ENCODE measurements at places on chromosomes 13 and 19.

DNA sequence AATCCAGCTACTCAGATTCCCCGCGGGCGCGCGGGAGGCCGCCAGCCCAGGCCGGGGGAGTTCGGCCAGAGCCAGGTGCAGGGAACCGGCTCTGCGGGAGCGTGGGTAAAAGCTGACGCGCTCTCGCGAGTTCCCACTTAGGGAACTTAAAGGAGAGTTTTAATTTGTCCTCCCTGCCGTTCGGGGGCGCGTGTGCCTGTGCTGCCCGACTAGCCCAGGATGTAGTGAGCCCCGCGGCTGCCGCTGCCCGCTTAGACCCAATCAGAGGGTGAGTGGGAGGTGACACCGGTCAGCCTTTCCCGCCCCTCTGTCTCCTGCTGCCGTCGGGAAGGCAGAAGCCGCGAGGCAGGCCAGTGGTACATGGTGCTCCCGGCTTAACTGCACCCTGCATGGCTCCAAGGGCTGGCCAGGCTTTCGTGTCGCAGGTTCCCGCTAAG is 36.0 kb upstream of the NEK3 start:
- peak; percentile 57 for DNase-seq

DNA sequence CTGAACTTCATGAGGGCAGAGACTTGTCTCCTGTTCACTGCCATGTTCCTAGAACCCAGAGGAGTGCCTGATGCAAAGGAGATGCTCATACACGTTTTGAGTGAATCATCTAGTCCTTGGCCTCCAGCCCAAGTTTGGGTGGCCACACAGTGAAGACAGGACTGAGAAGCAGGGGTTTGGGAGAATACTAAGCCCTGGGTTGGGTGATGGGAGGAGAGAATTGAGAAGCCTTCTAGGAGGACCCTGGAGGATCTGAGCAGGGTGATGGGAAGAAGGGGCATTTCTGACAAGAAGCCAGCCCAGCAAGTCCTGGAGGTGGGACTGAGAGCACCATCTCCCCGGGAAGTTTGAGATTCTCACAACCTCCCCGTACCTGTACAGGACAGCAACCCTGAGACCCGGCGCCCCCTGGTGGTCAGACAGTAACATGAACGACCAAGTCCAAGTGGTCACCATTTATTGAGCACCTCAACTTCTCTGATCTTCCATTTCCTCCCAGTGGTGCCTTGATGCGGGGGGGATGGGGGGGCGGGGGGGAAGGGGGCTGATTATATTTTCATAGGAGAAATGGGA is 11.0 kb downstream of the CTU1 start:
- peak; percentile 9 for DNase-seq

- no peak for DNase-seq
Observed at GRCh38 chr13:73782450-73783449, 351.5 kb downstream of the KLF12 start.

GRCh38 chr13:92900446-92900845 is 326.2 kb upstream of the GPC6 start:
- no peak for DNase-seq

DNA sequence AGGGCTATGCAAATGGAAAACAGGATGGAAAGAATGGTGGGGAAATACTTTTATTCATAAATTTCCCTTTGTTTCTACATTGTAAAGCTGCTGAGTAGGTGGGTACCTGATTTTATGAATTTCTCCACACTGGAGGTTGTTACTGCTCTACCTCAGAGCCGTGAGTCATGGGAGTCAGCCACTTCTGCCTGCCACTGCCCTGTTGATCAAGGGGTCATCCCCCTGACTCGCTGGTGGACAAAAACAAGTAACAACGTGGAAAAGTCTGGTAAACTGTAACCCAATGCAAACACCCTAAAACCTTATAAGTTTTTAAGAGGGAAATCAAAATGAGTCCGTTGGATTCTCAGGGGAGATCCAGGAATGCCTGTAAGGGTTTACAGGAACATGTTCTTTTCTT is 329.5 kb downstream of the ATP8A2 start:
- no peak for DNase-seq

- no peak for DNase-seq
Observed at GRCh38 chr19:34316741-34317301, 48.2 kb upstream of the GPI start.

- no peak for DNase-seq
Observed at GRCh38 chr19:3353493-3353892, 12.9 kb upstream of the NFIC start.
